ENCODE measurements at places on chromosomes 3 and 15.

DNA sequence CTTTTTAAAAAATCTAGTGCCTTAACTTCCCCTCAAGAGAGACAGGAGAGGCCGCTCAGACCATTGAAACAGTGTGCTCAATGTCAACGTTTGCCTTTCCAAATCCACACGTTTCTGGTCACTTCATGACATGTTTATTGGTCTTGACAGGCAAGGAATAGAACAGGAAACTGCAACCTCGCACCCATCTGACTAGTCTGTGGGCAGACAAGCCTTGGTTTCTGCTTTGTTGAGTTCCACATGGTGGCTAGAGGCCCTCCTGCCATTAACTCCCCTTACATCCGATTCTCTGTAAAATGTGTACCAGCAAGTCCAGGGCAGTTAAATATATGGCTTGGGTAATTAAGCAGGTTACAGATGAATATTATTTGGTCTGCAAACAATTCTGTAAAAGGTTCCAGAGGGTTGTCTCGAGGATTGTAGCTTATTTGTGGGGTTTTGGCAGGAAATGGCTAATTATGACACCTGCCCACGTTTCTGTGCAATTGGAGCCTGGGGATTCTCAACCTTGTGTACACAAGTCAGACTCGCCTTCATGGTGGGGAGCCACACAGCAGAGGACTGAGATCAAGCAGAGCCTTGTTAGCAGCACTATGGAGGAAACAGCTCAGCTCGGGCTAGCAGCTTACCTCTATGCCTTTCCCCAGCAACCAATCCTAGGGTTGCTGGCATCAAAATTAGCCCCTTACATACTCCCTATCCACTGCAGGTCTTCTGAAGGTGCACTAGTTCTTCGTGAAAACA lies 317.5 kb upstream of the IGF1R start:
- no peak for DNase-seq

GRCh38 chr3:46361408-46362283 lies 7.7 kb downstream of the CCR2 start:
- DNase-seq, result no peak

GRCh38 chr3:196965112-196965803 lies 3.4 kb downstream of the PIGZ start:
- DNase-seq, result no peak

- no peak for DNase-seq
Observed at GRCh38 chr3:52162250-52162872, 8.1 kb upstream of the POC1A start.

DNA sequence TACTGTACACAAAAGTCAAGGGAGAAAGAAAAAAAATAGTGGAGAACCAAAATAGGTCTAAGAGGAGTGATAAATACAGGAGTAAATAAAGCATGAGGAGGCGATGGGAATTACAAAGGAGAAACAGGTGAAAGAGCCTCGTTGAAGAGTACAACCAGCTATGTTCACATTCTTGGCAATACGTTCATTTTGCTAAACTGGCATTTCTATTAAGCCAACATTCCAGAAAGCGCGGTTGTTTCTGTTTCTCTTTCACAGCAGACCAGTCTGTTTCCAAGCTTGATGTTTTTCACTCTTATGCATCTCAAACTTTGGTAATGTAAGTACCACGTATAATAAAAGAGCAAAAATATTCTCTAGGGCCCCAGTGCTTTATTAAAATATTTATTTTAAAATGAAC lies 74.5 kb downstream of the NSUN3 start:
- DNase-seq, result no peak

DNA sequence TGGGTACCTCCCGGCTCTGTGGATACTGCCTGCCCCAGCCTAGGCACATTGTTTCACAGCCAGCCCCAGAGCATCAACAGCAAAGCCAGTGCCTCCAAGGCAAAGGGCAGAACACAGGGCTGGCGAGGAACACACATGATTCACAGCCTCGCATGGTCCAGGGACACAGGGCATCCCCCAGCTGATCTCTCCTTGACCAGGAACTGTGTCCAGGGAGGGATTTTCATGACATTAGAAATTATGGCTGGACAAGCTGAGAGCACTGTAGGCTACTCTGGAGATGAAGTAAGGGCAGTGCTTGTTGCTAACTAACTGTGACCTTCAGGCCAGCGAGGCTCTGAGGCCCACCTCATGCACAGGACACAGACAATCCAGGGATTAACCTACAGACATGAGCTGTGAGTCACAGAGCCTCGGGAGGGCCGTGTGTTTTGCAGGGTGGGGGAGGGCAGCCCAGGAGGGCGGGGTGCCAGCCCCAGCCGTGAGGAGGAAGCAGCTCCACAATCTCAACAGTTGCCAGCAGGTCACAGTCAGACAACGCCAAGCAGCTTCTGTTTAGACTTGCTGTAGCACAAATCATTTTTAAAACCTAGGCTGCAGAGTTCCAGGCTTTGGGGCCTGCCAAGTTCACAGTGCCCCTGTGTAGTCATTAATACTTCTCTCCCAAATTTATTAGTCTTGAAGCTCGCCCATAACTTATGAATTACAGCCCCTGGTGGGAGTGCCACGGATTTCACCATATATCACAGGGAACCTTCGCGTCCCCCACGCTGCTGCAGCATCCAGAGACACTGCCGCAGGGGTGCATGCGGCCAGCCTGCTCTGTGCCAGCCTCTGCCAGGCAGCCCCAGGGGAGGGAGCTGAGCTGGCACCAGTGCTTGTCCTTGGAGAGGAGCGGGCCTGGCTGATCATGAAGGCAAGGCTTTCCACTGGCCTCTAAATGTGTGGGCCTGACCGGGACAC lies 114.7 kb downstream of the ETFA start:
- DNase-seq, result no peak

GRCh38 chr15:66252685-66253417 lies 699 bp downstream of the MEGF11 start:
- no peak for DNase-seq

GRCh38 chr3:37628711-37629301 lies 232.9 kb upstream of the CTDSPL start:
- no peak for DNase-seq

- DNase-seq, result peak; percentile 45
Observed at GRCh38 chr3:13654330-13655060, 105.6 kb downstream of the FBLN2 start.

DNA sequence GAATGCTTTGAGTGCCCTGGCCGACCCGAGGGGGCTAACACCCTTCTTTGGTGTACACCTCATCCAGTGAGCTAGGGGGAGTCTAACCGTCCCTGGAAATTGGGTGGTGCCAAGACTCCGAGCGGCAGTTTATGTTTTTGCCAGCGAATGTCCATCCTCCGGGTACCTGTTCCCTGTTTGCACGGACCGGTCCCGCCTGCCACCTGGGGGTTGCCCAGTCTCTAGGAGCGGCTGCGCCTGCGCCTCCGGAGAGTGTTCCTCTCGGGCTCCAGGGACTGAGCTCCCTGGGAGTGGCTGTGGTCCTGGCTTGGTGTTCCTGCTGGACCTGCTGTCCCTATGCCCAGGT lies 913 bp upstream of the WNT7A start:
- DNase-seq, result no peak

GRCh38 chr15:77854980-77855379 lies 222.3 kb upstream of the LINGO1 start:
- DNase-seq, result no peak

DNA sequence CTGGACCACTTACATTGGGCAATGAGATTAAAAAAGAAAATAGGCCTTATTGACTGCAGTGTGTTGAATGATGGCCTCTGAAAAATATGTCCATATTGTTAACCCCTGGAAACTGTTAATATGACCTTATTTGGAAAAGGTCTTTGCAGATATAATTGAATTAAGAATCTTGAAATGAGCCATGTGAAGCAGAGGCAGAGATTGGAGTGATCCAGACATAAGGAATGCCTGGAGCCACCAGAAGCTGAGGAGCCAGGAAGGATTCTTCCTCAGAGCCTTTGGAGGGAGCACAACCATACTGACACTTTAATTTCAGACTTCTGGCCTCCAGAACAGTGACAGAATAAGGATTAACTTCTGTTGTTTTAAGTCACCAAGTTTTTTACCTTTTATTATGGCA lies 510.4 kb upstream of the AGTR1 start:
- no peak for DNase-seq

DNA sequence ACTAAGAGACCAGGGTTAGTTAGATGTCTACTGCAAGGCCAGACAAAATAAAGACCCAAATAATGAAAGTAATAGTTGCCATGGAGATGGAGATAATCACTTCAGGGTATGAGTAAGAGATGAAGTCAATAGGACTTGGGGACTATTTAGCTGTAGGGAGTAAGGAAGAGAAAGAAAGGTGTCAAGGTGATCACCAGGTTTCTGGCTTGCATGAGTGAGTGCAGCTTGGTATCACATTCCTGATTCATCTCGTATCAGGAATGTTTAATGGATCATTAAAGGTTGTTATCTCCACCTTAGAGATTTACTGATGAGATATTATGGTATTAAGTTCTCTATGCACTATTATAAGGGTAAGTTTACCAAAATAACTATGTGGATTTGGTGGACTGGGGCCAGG lies 357.4 kb upstream of the ATP11B start:
- no peak for DNase-seq

GRCh38 chr3:12193485-12194165 lies 34.9 kb upstream of the TIMP4 start:
- no peak for DNase-seq

DNA sequence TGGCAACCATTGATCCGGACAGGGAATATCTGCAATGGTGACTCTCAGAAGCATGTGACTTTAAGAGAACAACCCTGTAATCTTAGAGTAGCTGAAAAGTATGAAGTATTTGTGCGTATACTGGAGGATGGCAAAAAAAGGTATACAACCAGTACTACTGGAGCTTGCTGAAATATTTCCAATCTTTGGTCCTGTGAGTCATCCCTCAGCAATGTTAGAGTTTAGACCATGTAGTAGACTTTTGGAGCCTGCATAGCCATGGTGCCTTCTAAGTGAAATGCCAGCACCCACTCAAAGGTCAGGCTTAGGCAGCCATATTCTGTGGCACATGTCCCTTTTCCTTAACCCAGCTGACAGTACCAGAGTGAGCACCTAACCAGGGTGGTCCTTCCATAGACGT lies 429.4 kb downstream of the NTRK3 start:
- no peak for DNase-seq

DNA sequence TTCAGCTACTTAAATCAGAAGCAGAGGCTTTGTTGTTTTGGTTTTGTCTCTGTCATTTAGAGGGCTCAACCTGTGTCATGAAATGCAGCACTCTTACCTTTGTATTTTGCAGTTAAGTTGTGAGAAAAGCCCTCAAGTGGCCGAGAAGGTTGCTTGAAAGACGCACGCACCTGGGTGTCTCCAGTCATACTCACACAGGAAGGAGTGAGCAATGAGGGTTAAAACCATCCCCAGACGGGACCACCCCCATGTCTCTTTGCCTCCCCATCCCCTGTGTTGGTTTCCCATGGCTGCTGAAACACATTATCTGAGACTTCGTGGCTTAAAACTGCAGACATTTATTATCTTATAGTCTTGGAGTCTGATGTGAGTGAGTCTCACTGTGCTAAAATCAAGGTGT lies 376.1 kb upstream of the CFAP20DC start:
- peak; percentile 64 for DNase-seq

- no peak for DNase-seq
Observed at GRCh38 chr3:56547486-56547885, 9.5 kb upstream of the CCDC66 start.

GRCh38 chr15:57819646-57820045 lies 113.1 kb downstream of the POLR2M start:
- DNase-seq, result no peak

- DNase-seq, result no peak
Observed at GRCh38 chr3:160069986-160070385, 81.4 kb downstream of the IL12A start.

GRCh38 chr3:127978636-127979035 lies 63.6 kb downstream of the KBTBD12 start:
- DNase-seq, result no peak
